Large intestine (tissue), 12 donors: ENCODE measurements at places on chromosomes 12 and 14.
A peak's percentile ranks its signal among the peaks of the same experiment; 100 is the strongest.

DNA sequence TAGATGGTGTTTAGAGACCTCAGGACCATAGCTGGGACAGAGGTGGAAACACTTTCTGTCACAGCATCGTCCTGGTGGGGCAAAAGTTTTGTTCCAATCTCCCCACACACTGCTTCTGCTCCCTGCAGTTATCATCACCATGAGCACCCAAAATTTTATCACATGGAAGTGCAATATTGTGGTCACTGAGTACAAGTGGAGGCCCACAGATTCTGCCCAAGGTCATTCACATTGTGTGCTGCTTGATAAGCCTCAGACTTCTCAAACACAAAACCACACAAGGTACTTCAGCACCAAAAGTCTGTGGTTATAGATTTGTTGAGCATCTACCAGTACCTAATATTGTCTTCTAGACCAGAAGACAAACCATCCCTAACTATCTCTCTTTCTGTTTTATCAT lies 554 bp upstream of the KRT77 start:
- no peak for DNase-seq

DNA sequence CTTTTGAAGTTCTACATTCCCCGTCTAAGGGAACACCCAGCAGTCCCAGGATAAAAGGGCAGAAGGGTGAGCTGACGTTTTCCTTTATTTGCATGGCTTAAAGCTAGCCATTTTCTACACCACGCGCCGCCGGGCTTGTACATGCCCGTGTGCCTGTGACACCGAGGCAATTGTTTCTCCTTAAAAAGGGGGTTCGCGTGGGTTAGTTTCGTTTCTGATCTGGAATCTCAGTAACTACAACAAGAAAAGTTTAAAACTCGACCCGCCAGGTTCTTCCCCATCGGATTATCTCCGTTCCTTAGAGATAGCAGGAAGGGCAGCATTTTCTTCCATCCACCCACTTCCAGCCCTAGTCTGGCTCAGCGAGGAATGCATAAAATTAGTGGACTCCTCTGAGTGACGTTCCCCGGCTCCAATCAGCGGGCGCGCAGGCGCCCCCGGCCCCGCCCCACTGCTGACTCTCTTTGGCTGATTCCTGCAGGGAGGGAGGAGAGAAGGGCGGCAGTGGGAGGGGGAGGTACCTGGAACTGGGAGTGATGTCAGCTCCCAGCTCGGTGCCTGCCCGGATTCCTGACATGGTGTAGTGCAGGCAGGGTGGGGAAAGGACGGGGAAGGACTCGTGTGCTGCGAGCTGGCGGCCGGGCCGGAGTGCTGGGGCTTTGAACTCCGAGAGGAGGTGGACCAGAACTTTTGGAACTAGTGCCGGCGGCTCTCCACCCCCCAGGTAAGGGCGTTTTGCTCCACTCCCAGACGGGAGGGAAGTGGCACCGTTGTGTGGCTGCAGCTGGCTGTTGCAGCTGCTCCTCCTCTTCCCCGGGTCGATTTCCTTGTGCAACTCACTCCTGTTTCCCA lies at the start of gene PPFIBP1:
PPFIBP1 (plus strand) TSS at position 565 of the 852 bp plus-strand sequence. CDS start 109,191 bp downstream, outside the sequence.
- DNase-seq, result peak; percentile 99

DNA sequence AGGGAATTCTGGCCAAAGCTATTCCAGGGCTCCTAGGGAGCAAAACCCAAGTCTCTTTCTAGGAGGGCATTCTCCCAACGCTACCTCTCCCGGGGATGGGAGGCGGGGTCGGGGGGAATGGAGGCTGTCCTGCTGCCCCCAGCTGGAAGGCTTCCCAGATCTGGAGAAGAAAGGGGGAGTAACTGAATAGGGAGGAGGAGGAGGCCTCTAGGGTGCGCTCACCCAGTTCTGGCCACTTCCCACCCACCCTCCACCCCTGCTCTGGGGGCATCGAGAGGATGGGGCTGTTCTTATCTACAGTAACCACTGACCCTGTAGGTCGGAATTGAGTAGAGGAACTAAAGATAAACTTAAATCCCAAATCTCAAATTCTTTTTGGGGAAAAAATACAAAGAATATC lies 579 bp upstream of the RNASE1 start:
- no peak for DNase-seq

GRCh38 chr12:49894751-49895148 lies 8.9 kb downstream of the FAIM2 start:
- DNase-seq, result no peak

- DNase-seq, result no peak
Observed at GRCh38 chr12:12845794-12846243, 32.7 kb downstream of the DDX47 start.

DNA sequence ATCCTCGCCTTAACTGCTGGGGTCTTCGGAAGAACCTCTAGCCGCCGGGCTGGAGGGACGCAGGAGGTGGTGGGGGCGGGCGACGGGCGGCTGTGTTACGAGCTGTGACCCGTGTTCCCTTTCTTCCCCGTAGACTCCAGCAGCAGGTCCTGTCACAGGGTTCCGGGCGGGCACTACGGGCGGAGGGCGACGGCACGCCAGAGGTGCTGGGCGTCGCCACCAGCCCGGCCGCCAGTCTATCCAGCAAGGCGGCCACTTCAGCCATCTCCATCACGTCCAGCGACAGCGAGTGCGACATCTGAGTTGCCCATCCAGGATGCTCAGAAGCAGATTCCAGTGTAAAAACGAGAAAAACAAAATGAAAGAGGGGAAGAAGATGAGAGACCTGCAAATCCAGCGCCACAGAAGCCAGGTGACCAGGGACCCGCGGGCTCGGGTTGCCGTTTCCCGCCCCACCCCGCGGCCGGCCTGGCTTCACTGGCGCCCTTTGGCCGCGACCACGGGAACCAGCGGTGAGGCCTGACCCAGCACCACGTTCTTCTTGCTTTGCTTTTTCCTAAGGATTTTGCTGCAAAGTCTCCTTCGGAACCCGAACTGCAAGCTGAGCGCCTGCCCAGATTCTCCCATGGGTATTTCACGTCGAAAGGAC lies 2.1 kb downstream of the SIX6 start:
- DNase-seq, result no peak

GRCh38 chr12:19066475-19067001 lies 63.0 kb upstream of the PLEKHA5 start:
- peak; percentile 37 for DNase-seq

DNA sequence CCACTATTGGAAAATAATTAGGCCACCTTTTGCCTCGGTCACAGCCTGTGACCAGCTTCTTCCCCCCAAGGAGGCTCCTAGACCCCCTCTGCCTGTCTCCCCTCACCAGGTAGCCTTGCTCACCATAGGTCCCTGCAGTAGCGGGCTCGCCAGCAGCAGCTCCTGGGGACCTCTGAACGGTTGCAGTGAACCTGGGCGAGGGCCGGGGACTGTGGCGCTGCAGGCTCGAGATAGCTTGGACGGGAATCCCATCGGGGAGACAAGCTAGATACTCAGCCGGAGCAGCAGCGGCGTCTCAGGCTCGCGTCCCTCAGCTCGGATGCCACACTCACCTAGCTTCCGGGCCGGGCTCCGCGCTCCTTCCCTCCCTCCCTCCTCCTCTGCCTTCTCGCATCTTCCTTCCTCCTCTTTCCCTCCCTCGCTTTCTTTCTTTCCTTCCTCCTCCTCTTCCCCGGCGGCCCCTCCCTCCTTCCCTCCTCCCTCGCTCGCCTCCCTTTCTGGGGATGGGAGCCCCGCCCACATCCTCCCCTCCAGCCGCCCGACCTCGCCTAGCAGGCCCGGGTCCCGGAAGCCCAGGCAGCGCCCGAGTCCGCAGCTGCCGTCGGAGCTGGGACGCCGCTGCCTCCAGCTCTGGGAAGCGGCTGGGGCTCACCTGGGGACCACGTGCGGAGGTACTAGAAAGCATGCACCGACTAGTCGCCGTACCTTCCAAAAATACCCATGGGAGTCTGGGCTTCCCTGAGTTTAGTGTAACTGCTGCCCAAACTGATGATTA lies at the start of gene BMP4:
BMP4 (minus strand) TSS at position 399 of the 775 bp plus-strand sequence. CDS start 4,603 bp downstream, outside the sequence.
- peak; percentile 77 for DNase-seq

DNA sequence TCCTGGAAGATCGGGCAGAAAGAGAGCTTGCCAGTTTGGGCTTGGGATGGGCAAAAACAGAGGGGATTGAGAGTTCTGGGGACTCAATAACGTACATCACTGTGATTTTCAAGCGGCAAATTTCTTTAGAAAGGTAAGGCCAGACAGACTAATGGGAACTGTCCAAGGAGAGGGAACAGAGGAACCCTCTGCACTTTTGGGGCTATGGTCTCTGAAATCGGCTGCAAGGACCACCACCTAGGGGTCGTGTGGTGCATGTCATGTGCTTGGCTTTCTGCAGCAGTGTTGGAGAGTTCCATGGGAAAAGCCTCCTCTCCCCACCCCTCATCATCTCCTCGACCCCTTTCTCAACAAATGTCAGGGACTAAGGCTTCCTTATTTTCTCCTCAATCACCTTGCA lies 79.6 kb downstream of the PPM1A start:
- DNase-seq, result no peak

DNA sequence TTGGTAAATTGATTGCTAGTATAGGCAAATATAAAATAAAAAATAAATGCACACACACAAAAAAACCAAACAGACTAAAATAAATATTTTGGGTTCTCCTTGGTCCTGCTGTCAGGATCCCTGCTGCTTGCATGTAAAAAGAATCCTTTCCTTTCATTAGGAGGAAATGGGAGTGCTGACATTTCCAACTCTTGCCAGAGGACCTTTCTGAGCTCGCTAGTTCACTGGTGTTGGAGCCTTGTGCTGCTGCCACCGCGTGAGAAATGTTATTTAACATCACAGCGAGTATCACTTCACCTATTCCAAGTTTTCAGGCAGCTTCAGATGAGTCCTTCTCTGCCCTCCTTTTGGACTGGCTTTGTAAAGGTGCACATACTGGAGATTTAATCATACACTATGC lies 358.9 kb downstream of the NPAS3 start:
- DNase-seq, result no peak

- DNase-seq, result no peak
Observed at GRCh38 chr12:48288387-48289268, 62.1 kb downstream of the ZNF641 start.

GRCh38 chr12:89307474-89308253 lies 44.6 kb downstream of the DUSP6 start:
- DNase-seq, result no peak

GRCh38 chr12:64791036-64791435 lies 31.8 kb upstream of the GNS start:
- DNase-seq, result no peak

DNA sequence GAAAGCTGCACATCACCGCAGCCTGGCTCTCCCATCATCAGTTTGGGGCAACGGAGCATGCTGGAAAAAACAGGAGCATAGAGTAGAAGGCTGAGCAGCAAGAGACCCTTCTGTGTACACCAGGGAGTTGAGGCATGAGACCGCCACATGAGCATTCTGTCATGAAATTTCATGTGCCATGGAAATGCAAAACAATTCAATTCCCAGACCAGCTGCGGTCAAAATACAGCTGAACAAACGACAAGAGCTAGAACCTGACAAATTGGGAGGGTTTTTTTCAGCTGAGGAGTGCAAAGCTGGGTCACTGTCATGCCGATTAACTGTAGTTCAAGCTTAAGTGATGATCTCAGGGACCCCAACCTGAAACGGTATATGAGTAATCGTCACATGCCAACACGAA lies 37.1 kb downstream of the TMEM30B start:
- DNase-seq, result no peak

GRCh38 chr12:47977046-47977771 lies 13.8 kb downstream of the TMEM106C start:
- DNase-seq, result no peak

- DNase-seq, result no peak
Observed at GRCh38 chr12:92876496-92876895, 52.6 kb downstream of the EEA1 start.

DNA sequence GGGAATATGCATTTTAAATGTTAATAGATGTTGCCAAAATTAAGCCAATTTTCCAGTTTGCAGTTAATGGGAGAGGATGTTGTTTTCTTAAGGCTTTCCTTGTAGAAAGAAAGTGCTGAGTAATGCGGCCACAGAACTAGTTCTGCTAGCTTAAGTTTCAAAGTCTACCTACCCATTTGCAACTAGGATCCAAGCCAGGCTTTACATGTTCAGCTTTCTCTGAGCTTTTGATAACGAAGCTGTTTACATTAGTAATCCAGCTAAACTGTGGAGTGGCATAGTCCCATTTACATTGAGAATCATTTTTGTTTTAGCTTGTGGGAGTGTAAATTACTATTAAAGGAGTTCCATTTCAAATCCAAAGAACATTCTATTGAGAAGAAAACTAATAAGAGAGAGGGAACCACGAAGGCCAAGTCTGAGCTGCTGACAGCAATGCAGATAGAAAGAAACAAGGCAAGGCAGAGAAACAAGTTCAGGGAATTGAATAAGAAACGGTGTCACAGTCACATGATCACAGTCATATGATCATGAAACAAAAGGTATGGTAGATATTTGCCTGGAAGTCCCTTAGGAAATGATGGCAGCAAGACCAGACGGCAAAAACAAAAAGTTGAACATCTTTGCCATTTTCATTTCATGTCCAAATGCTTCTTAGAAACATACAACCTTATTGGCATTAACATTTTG lies 274.9 kb downstream of the PAWR start:
- DNase-seq, result peak; percentile 78

DNA sequence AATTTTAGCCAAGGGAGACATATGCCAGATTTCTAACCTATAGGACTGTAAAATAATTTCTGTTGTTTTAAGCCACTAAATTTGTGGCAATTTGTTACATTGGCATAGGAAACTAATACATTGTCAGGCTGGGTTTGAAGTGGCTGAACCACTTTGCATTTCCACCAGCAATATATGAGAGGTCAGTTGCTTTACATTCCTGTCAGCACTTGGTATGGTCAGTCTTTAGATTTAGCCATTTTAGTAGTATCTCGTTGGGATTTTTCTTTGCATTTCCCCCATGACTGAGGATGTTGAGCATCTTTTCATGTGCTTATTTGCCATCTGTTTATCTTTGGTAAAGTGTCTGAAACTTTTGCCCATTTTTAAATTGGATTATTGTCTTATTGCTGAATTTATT lies 3.9 kb downstream of the PALS1 start:
- no peak for DNase-seq

GRCh38 chr14:85295318-85295717 lies 234.6 kb upstream of the FLRT2 start:
- no peak for DNase-seq

GRCh38 chr12:78562368-78563205 lies 302.0 kb upstream of the SYT1 start:
- no peak for DNase-seq

DNA sequence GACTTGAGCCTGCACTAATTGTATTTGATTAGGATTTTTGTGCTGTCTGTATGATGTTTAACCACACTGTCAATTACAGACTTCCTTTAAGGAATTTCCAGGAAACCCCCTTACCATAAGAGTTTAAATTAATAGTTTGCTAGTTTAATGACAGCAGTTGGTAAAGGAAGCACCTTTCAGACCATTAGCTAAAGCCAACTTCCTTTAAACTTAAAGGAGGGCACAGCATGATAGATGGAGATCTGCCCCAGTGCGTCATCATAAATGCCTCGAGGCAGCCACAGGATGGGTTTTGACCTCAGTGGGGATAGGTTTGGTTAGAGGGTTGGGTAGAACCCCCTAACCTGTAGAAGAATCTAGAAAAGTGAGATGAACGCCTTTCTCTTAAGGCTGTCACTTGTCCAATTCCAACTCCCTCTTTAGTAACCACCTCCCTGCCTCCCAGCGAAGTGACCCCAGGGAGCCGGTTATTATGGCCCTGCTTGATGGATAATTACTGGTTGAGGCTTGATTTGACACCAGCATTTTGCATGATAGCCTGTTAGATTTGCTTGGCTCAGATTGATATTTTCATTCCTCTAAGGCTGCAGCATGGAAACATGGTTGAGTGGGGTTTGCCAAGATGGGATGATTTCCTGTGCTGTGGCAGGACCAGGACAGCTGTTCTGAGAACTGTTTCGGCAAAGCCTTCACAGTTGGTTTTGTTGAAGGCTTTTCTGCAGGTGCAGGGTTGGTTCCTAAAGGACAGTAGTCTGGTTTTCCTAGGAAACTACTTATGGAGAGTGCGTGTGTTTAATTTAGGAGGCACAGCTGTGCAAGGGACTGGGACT lies 62.7 kb downstream of the CHST11 start:
- no peak for DNase-seq

GRCh38 chr12:132488127-132489077 lies 1.5 kb upstream of the FBRSL1 start:
- peak; percentile 63 for DNase-seq
